Stimulated activated CD4-positive, alpha-beta T cell treated with anti-CD3 and anti-CD28 coated beads, Interleukin-4, amount 100 ng/mL, for 48 hours (primary cell): ENCODE measurements at places on chromosomes 6 and 20.

DNA sequence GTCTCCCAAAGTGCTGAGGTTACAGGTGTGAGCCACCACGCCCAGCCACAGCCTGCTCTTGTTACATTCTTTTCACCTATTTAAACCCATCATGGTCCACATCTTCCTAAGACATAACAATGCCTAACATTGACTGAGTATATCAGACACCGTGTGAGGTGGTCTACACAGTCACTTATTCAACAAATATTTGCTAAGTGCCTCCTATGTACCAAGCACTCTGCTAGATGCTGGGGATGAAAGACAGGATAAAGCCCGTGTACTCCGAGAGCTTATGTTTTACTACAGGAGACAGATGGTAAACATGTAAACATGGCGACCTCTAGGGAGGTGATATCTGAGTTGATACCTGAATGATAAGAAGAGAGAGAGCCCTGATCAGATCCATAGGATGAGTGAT lies 12.7 kb downstream of the BCL2L1 start:
- DNase-seq = no peak

DNA sequence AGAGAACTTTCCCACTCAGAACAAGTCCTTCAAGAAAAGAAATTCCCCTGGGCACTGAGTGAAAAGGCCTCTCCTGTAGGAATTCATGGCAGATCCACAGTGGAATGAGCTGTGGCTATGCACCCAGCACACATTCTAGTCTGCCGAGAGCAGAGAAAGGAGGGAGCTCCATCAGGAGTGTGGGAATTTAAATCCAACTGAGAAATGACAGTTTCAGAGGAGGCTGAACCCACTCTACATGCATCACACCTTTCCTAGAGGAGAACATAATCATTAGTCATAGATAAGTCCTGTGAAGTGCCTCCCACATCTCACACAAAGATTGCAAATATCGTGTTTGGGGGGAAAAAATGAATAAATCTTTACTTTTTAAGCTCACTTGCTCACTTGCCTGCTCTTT lies 530.2 kb upstream of the HTR1E start:
- no peak for DNase-seq

GRCh38 chr6:142944124-142945048 lies 590 bp downstream of the HIVEP2 start:
- peak; percentile 82 for DNase-seq

GRCh38 chr20:43938932-43939761 lies 24.5 kb downstream of the TOX2 start:
- DNase-seq = no peak

GRCh38 chr6:125773387-125774341 lies 17.1 kb upstream of the NCOA7 start:
- DNase-seq = no peak

GRCh38 chr6:143232849-143233248 lies 172.2 kb downstream of the AIG1 start:
- no peak for DNase-seq

- DNase-seq = no peak
Measured at GRCh38 chr20:40718982-40719729, 30.1 kb upstream of the MAFB start.
